ENCODE measurements at places on chromosomes 4 and X.
A peak's percentile ranks its signal among the peaks of the same experiment; 100 is the strongest.

DNA sequence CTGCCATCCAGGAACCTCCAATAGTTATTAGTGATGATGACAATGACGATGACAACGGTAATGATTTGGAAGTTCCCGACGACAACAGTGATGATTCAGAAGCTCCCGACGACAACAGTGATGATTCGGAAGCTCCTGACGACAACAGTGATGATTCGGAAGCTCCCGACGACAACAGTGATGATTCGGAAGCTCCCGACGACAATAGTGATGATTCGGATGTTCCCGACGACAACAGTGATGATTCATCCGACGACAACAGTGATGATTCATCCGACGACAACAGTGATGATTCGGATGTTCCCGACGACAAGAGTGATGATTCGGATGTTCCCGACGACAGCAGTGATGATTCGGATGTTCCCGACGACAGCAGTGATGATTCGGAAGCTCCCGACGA is 14.7 kb downstream of the CXCR3 start:
- no peak for DNase-seq

GRCh38 chrX:120823556-120823955 is 52.1 kb downstream of the CT47B1 start:
- DNase-seq: peak; percentile 3

DNA sequence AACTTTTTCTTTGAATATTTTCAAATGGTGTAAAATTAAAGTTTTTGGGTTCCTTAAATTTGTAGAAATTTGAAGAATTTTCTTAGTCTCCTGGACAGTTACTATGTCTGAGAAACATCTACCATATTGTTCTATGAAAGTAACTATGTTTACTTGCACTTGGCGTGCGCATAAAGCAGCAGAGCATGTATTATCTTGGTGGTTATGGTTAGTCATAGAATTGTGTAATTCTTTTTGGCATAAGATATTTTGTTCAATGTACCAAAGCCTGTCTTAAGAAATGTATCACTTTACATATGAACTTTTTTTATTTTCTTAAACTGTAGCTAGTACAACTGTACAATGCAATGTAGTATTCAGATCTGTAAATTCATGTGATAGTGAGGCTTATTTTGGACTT is 49.2 kb downstream of the CDS1 start:
- no peak for DNase-seq

- DNase-seq: no peak
These were observed 80.9 kb downstream of the MED28 start for GRCh38 chr4:17695341-17695740.

- DNase-seq: no peak
These were observed 28.1 kb upstream of the JAKMIP1 start for GRCh38 chr4:6228158-6229067.

DNA sequence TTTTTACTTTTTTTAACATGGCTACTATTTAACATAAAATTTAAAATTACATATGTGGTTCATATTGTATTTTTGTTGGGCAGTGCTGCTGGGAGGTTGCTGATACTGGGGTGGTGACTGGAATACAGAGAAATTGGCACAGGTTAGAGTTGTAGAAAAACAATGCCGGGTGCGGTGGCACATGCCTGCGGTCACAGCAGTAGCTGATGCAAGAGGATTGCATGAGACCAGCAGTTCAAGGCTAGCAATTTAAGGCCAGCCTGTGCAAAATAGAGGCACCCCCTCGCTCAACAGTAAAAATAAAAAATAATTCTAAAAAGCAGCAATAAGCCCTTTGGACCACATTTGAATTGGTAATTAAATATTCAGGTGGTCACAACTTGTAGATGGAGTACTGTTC is 11.8 kb upstream of the CPE start:
- DNase-seq: no peak

DNA sequence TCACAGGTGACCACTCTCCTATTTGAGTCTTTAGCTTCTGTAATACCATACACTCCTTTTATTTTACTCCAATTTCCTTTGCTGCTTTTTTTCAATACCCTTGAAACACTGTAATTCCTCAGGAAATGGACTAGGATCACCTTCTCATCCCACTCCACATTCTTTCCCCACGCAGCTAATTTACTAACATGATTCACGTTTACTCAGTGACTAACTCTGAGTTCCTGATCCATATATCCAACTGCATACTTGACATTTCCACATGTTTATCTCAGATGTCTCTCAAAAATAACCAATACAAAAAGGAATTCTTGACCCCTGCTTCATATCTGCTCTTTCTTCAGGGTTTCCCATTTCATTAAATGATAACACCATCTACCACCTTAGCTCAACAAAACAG is 19.9 kb downstream of the RPS6KA6 start:
- DNase-seq: no peak

DNA sequence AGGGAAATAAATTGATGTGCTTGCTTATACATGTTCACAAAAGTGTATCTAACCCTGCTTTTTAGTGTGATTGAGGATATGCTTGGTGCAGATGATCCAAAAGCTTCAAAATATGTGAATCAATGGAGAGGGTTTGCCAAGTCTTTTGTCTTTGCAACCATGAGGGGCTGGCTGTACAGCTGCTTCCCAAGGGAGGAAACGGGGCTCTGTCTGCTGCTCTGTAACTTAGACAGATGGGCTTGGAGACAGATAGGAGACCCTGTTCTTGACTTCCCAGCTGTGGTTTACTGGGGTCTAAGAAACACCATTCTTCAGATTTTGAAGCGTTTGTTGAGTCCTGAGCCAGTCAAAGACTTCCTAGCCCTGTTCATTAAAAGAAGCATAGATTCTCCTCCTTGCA is 152.3 kb downstream of the DCLK2 start:
- DNase-seq: no peak

- DNase-seq: no peak
These were observed 4.6 kb downstream of the RTL9 start for GRCh38 chrX:110363244-110363643.

DNA sequence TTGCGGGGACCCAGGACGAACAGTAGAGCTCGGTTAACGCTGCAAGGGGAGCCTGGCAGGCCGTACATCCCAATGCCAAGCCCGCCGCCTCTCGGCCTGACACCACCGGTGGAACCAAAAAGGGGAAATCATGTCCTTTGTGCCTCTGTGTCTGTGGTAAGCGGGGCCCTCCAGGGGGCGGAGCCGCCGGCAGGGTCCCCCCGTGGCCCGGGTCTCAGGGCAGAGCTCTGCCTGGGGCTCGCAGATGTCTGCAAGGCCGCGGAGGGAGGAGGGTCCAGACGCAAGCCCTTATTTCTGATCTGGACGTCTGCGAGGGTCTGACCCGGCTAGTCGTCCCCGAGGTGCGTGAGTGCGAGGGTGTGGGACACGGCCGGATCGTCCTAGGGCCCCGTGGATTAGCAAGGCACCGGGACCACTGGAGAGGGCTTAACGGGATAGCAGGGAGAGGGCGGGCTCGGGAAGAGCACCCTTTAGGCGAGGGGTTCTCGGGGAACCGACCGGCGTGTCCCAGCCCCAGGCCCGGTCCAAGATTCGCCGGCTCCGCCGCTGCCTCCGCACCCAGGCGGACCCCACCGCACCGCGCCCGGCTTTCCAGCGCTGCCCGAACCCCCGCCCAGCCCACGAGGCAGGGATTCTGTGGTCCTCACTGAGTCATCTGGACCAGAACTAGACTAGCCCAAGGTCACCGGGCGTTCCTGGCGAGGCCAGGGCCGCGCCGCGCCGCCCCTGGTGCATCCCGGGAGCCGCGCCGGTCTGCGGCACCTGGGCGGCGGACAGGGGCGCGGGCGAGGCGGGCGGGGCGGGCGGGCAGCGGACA is 863 bp upstream of the FAM193A start:
- DNase-seq: peak; percentile 65

DNA sequence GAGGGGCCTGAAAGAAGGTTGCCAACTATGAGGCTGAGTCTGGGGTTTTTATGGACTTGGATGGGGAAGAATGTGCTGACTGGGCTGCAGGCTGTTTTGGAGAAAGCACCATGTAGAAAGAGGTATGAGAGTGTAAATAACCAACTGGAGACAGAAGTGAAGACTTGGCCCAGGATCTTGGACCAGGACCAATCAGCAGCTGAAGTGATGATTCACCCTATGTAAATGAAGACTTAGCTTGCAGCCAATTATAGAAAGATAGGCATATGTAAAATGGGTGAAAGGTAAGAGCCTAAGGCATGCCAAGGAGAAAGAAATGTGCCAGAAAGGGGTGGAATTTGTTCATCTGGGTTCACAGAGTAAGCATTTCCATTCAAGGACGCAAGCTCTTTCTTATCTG is 856.7 kb upstream of the PRKX start:
- DNase-seq: no peak

GRCh38 chr4:41635441-41635840 is 97.5 kb downstream of the LIMCH1 start:
- DNase-seq: no peak

- DNase-seq: peak; percentile 14
These were observed 18.4 kb upstream of the OGT start for GRCh38 chrX:71514367-71515037.

DNA sequence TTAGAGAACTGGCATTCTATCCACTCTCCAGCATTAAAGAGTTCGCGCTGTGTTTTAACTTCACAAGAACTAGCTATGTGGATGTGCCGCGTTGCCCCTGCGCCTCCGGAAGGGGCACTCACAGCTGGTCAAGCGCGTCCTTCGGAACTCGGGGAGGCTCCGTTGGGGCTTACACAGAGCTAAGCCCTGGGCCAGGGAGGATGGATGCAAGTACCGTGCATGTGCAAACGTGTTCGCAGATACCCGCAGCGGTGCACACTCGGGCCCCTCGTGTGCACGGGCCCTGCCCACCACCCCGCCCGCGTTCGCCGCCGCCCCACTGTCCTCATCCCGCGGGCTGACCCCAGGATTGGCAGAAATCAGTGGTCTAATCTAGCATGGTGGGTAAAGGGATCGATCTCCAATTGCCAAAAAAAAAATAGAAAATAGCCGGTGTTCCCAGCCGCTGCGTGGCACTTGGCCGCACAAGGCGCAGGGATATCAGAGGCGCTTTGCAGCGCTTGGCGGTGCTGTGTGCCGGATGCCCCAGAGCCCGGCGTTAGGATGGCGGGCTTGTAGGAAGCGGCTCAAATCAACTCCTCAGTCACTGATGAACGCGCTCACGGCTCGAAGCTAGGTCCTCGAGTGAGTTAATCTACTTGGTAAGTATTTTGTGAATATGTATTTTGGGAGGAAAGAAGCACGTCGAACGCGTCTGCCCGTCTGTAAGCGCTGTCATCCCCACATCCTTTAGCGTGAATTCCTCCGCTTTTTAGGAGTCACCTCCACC is 989 bp upstream of the PCDH10 start:
- peak; percentile 37 for DNase-seq

- no peak for DNase-seq
These were observed 595.6 kb downstream of the TRAM1L1 start for GRCh38 chr4:116489739-116490138.

DNA sequence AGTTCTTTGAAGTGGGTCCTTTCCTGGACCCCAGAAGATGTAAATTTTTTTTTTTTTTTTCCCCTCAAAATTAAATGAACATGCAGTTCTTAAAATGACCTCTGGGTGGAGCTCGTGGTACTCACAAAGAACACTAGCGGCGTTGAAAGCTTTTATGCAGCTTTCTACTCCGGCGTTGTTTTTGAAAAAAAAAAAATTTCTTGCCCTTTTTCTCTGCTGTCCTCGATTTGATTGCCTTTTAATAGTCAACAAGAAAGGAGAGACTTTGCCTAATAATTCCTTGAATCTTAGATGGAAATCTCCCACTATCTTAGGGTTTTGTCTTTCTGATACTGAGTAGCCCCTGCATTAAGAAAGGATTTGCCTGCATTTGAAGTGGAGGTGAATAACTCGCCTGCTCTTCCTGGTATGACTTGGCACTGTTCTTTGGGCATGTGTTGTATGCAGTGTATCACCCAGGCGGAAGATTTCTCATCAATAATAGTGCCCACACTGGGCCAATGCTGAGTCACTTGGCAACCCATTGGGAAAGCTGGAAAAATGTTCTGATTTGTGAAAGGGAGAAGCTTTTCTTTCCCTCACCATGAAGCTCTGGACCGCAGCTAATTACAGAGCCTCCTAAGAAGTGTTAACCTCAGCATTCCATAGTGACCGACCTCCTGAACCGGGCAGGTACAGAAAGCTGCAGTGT is 104.0 kb downstream of the PHEX start:
- DNase-seq: peak; percentile 61

DNA sequence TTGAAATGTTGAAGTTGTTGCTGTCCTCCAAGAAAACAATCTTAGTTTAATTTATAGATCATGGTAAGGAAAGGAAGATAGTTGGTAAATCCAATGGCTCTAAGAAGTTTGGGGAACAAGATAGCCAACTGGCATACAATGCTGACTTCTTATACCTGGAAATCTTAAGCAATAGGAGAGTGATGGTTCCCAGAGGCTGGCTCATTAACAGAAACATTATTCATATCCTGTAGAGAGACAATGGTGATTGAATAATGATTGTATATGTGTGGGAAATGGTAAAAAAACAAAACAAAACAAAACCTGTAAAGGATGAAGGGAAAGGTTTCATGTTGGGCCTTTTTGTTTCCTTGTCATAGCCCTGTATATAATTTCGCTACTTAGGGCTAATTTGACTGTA is 174.9 kb upstream of the CTSO start:
- DNase-seq: no peak

GRCh38 chr4:83231620-83232076 is 53.0 kb downstream of the COQ2 start:
- DNase-seq: no peak

- peak; percentile 40 for DNase-seq
These were observed 21.0 kb downstream of the SMARCAD1 start for GRCh38 chr4:94228493-94229216.

GRCh38 chr4:47899639-47900038 is 14.7 kb downstream of the NFXL1 start:
- DNase-seq: no peak

DNA sequence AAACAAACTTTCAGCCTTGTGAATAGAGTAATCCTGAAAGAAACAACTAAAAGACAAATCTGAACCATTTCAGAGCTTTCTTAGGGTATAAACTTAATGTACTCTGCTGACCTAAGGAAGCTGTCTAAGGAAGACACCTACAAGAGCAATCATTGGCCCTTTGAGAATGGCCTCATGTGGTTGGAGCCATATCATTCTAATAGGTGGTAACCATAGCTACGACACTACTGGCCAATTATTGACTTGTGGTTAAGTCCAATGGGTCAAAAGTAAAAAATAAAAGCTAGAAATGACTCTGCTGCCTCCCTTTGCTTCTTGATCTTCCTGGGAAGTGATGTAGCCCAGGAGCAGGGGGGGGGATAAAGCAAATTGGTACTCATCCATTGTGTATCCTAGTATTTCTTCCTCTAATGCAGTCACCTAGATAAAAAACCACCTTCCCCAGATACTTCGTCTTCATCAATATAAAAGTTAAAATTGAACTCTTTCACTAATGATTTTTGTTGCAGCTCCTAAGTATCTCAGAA is 547.0 kb downstream of the ARAP2 start:
- DNase-seq: no peak

- DNase-seq: peak; percentile 12
These were observed 43.2 kb upstream of the BMPR1B start for GRCh38 chr4:94714365-94715160.

GRCh38 chrX:69067841-69068240 is 97.4 kb downstream of the PJA1 start:
- DNase-seq: no peak

GRCh38 chr4:3524349-3524748 is 7.9 kb downstream of the LRPAP1 start:
- DNase-seq: no peak

All from muscle of leg (tissue), 16 donors.